ENCODE measurements at places on chromosomes 3 and 15.

- no peak overlapping the region for H3K4me3 ChIP-seq
- no peaks in the 10 kb centered on the region for H3K4me1 ChIP-seq
- peak; percentile 67 for DNase-seq
- no peaks in the 10 kb centered on the region for H3K27me3 ChIP-seq
- no peaks in the 10 kb centered on the region for H3K36me3 ChIP-seq
These were observed 47.2 kb downstream of the SLC12A8 start for GRCh38 chr3:125165189-125165947.

DNA sequence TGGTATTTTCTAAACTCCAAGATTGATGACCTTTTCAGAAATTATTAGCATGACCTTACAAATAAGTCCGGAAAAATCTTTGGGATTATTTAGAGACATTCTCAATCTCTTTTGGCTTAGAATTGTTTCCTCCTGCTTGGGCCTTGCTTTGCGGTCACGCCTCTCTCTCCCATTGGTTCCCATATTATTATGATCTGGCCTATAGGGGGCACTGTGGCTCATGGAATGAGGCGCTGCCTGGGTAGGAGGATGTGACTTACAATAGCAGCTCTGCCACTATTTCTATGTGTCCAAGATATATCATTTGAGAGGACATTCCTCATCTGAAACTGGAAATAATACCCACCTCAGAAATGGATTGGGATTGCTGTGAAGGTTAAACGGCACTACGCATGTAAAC is 464.9 kb downstream of the MFSD1 start:
- no peaks in the 10 kb centered on the region for H3K27me3 ChIP-seq
- no peak for DNase-seq
- no peak overlapping the region for H3K4me3 ChIP-seq
- H3K36me3 ChIP-seq, result no peaks in the 10 kb centered on the region

DNA sequence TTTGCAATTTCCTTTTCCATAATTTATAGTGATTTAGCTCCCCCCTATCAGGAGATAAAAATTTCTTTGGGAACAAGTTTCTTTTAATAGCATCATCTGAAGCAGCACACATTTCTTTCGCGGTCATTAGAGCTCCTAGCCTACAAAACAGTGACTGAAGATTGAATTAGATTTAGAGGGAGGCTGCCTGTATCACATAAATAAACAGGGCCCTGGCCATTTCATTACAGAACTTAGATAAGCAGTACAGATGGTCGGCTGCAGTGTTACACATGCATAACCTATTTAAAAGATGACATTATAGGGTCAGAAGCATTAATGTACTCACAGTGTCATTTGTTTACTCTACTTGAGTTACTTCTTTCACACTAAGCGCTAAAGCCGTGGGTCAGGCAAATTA is 81.4 kb upstream of the SLC25A26 start:
- H3K4me1 ChIP-seq, result peaks cover 3% of the 10 kb centered on the region
- H3K27me3 ChIP-seq, result no peaks in the 10 kb centered on the region
- no peak overlapping the region for H3K27ac ChIP-seq
- H3K36me3 ChIP-seq, result no peaks in the 10 kb centered on the region
- H3K4me3 ChIP-seq, result no peak overlapping the region
- no peak for DNase-seq

- no peak overlapping the region for H3K4me3 ChIP-seq
- H3K36me3 ChIP-seq, result no peaks in the 10 kb centered on the region
- no peaks in the 10 kb centered on the region for H3K4me1 ChIP-seq
- no peak overlapping the region for H3K27ac ChIP-seq
- no peak for DNase-seq
These were observed 41.9 kb upstream of the TUBGCP5 start for GRCh38 chr15:23081271-23081670.

DNA sequence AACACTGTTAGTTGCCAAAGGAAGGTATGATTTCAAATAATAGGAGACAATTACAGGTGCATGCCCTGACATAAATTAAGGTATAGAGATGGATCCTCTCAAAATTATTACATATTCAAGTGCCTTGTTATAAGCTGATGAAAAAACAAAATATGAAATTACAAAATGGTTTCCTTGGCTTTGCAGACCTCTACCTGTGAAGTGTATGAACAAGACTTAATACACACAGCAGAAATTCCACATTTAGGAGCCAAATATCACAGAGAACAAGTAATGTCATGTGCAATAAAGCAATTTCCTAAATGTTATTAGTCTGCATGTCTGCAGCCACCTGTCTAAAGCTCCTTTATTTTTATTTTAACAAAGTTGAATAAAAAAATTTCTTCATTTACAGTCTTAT is 151.5 kb downstream of the ALCAM start:
- H3K36me3 ChIP-seq, result no peaks in the 10 kb centered on the region
- no peaks in the 10 kb centered on the region for H3K27me3 ChIP-seq
- DNase-seq, result no peak
- no peaks in the 10 kb centered on the region for H3K4me1 ChIP-seq
- no peak overlapping the region for H3K4me3 ChIP-seq

DNA sequence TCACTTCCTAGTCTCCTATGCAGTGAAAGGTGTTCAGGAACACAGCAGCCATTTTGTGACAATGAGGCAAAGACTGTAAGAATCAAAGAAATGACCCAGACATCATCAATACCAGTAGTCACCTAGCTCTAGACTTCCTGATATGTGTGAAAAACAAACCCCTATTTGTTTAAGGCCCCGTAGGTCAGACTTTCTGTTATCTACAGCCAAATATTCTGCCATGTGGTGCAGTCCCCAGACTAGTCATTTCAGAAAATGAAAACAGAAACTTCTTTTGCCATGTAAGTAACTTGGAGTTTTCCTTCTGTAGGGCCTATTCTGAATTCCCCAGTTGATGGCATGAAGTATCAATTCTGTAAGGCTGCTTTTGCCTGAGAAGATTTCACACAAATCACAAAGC is 181.7 kb upstream of the SNTN start:
- no peak overlapping the region for H3K27ac ChIP-seq
- no peaks in the 10 kb centered on the region for H3K27me3 ChIP-seq
- no peak overlapping the region for H3K4me3 ChIP-seq
- no peaks in the 10 kb centered on the region for H3K36me3 ChIP-seq

DNA sequence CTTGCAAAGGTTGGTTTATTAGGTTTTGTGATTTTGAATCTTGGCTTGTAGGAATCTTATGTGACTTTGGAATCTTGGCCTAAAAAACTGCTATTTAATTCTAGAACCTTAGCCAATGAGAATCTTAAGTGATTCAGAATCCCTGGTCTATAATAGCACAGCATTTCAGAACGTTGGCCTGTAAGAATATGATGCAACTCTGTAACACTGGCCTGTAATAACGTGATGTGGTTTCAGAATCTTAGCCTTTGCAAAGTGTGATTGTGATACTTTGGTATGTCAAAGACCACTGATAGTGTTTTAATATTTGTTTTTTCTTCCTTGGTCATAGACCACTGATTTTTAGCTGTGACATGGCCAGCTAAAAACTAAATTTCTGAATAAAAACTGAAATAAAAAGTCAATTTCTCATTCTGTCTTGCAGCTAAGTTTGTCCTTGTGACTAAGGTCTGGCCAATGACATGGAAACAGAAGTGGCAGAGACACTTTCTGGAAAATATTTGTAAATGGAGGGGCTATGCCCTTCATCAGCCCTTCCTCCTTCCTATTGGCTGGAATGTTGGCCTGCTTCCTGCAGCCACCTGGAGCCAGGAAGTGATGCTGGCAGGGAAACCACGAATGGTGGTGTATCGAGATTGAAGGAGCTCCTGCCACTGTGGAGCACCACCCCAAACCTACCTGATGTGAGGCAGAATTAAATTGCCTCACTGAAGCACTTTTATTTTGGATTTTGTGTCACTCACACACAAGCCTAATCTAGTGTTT is 42.3 kb upstream of the CORO2B start:
- H3K27ac ChIP-seq, result no peak overlapping the region
- no peaks in the 10 kb centered on the region for H3K4me1 ChIP-seq
- H3K4me3 ChIP-seq, result no peak overlapping the region
- H3K36me3 ChIP-seq, result no peaks in the 10 kb centered on the region
- H3K27me3 ChIP-seq, result no peaks in the 10 kb centered on the region
- no peak for DNase-seq

Measured in psoas muscle (tissue), 8 donors.